Neural crest cell (in vitro differentiated cells): ENCODE measurements at places on chromosomes 7 and 10.

DNA sequence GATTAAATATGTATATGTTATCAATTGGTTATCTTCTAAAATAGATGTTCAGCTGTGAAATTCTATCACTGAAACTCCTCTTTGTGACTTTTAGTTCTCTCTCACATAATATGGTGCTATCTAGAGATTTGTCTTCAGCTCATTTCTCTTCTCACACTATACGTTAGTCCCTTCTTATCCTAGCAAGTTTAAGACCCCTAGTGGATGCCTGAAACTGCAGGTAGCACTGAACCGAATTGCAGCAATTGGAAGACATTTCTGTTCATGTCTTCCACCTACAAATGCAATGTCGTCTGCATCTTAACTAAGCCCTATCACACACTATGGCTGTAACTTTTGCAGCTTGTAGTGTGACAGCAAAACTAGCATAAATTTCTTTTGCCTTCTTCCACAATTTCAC, 442.7 kb upstream of the POM121L12 start:
- DNase-seq: no peak

GRCh38 chr10:33669904-33670303, 335.4 kb upstream of the NRP1 start:
- no peak for DNase-seq

- DNase-seq: no peak
These were observed 88.0 kb downstream of the PDGFA start for GRCh38 chr7:431658-432111.

DNA sequence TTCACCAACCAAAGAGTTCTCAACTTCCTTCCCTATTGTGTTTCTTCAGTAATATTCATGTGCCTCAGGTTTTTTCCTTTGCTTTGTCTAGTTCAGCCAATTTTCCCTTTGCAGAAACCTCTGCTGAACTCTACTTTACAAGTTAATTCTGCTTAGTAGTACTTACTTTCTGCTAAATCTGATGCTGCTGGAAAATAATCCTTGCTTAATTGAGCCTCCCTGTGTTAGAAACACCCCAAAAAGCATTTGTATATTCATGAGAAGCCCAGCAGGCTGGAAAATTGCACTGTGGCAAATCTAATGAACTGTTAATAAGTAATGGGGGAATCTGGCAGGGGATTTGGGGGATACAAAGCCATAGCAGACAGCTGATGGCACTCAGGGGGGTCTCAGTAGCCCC, 78.5 kb downstream of the CDCA7L start:
- no peak for DNase-seq

- DNase-seq: no peak
These were observed 44.2 kb upstream of the C10orf71 start for GRCh38 chr10:49254556-49255318.

DNA sequence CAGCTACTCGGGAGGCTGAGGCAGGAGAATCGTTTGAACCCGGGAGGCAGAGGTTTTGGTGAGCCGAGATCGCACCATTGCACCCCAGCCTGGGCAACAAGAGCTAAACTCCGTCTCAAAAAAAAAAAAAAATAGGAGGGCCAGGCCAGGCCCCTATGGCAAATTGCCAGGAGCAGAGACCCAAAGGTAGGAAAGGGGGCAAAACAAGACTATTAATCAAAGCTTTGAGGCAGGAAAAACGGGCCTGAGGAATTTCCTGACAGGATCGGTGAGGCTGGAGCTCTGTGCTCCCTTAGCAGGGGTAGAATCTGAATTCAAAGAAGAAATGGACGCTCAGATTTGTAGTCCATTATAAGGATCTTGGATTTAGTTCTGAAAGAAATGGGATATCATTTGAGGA, 2.8 kb upstream of the VOPP1 start:
- no peak for DNase-seq

GRCh38 chr10:48929413-48929990, 10.1 kb downstream of the LRRC18 start:
- no peak for DNase-seq
